ENCODE measurements at places on chromosomes 1 and 21.

DNA sequence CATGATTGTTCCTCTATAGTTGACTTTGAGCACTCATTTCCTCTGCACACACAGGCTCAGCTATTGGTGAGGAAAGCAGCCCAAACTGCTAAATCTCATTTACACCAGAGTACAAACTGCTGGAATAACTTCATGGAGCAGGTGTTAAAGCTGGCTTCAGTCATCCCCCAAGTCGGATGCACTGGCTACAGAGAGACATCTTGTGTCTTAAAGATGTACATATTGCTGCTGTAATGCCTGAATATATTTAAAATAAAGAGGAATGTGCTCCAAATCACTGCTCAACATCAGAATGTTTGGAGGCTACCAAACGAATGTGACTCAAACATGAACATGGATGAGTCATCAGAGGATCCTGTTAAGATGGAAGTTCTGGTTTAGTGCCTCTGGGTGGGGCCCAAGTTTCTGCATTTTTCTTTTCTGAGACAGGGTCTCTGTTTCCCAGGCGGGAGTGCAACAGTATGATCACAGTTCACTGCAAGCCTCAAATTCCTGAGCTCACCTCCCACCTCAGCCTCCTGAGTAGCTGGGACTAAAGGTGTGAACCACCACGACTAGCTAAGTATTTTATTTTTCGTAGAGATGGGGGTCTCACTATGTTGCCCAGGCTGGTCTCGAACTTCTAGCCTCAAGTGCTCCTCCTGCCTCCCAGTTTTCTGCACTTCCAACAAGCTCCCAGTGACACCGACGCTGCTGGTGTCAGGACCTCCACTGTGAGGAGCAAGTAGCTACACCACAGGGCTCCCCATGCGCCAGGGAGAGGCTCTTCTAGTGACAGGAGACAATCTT is 79.0 kb upstream of the KRTAP19-8 start:
- DNase-seq, result peak; percentile 86

DNA sequence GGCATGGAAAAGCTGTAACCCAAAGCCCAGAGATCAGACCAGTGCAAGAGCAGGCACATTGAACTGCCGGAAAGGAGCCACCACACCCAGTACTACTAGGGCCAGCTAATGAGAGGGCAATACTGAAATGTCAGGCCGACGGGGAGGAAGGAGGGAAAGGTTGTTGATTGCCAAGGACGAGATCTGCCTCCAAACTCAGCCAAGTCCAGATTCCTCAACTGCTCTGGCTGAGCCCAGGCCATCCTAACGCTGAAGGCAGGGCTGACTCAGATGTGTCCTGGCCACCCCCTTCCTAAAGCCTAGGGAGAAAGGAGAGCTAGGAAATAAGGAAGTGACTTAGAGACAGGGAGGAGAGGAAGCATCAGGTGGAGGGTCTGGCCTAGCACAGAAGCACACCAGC is 42.1 kb upstream of the IPO9 start:
- DNase-seq, result no peak

- no peak for DNase-seq
Measured at GRCh38 chr21:34565238-34565637, 49.7 kb downstream of the RCAN1 start.

DNA sequence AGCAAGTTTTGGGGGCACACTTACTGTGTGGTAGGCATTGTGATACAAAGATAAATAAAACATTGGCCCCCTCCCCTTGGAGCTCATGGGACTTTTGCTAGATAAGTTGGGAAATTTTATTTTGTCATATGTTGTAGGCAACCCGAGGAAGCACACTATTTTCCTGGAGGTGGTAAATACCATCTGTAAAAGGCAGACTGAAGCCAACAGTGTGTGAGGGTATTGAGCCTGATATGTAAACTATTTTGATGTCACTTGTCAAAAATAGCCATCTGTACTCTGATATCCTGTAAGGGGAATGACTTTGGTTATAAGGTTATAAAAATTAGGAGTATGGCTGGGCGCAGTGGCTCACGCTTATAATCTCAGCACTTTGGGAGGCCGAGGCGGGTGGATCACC is 30.6 kb downstream of the VANGL2 start:
- DNase-seq, result no peak

DNA sequence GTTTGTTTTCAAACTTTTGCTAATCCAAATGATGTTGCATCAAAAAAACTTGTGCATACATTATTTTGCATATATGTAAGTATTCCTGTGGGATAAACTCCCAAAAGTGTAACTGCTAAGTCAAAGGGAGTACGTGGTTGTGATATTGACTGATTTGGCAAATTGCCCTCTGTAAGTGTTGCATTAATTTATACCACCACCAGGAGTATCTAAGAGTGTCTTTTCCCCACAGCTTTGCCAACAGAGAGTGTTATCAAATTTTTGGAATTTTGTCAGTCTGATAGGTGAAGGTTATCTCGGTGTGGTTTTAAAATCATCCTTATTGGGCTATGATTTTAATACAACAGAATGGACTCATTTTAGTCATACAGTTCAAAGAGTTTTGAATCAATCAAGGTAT is 30.1 kb upstream of the PARP1 start:
- DNase-seq, result peak; percentile 22

DNA sequence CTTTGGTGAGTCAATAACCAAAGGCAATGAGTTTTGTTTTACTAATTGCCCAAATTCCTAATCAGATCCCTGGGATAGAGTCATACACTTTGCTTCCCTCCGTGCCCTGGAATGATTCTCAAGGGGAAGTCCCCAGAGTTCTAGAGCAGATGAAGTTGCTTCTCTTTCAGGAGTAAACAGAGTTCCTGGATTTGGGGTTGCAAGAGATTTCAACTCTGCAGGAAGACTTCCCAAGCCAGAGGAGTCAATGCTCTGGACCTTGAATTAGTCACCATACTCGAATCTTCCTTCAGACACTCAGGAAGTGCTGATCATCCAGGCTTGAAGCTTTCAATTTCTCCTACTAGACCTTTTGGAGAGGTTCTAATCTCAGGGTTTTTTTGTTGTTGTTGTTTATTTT is 39.6 kb downstream of the FCER1A start:
- DNase-seq, result peak; percentile 4

GRCh38 chr1:198788561-198789064 is 149.8 kb downstream of the PTPRC start:
- DNase-seq, result peak; percentile 52

DNA sequence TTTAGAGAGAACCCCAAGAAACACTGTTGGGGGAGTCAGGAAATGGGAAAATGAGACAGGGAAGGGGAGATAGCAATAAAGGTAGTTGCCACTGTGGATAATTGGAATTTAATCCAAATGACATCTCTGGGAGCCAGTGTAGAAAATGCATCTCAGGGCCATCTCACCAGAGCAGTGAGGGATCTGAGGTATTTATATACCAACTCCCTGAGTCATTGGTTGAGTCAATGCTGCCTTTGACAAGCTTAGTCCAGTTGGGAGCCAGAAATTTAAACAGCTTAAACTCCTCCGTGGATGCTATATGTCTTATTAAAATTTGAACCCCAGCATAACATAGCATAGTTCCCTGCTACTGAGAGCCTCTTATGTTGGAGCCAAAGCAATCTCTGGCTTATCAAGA is 140.3 kb downstream of the SLC30A10 start:
- peak; percentile 82 for DNase-seq

GRCh38 chr1:210597555-210598134 is 268.9 kb downstream of the HHAT start:
- peak; percentile 74 for DNase-seq

DNA sequence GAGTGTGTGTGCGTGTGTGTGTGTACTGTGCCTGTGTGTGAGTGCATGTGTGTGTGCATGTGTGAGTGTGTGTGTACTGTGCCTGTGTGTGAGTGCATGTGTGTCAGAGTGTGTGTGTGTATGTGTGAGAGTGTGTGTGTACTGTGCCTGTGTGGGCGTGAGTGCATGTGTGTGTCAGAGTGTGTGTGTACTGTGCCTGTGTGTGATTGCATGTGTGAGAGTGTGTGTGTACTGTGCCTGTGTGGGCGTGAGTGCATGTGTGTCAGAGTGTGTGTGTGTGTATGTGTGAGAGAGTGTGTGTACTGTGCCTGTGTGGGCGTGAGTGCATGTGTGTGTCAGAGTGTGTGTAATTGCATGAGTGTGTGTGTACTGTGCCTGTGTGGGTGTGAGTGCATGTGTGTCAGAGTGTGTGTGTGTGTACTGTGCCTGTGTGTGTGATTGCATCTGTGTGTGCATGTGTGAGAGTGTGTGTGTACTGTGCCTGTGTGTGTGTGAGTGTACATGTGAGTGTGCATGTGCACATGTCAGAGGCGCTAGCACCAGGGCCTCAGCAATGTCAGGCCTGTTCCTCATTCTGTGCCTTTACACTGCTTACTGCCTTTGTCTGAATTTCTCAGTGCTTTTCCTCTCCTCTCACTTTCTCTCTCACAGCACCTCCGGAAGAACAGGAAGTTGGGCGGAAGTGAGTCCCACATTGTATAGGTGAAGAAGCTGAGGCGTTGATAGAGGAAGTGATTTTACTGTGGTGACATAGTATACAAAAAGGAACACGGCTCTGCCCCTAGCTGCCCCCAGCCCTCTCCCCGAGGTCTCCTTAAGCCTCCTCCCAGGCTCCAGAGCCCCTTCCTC is 4.9 kb downstream of the SLC5A9 start:
- no peak for DNase-seq

GRCh38 chr21:16570856-16571255 is 841.1 kb downstream of the USP25 start:
- DNase-seq, result peak; percentile 58

DNA sequence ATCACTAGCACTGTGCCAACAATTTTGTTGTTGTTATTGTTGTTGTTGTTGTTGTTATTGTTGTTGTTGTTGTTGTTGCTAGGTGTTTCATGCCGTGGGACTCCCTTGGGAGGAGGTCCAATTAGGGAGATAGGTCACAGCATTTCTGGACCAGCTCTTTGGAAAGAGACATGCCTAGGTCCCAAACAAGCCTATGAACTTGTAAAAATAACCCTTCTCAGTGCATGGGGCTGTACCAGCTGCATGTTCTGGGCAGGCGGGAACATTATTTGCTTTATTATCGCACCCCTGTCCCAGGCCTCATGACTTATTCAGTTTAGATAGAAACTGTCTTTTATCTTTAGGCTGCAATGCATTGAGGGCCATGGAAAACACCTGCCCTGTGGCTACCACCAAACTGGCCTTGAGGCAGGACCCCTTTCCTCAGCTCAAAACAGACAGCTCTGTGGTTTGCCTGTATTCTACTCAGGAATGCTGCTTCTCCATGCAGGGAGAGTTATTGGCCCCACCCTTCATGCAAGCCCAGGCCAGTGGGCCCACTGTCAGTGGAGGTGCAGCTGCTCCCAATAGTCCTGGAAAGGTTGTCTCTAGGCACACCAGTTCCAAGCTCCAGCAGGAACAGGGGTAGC is 386.5 kb upstream of the BRINP3 start:
- no peak for DNase-seq

DNA sequence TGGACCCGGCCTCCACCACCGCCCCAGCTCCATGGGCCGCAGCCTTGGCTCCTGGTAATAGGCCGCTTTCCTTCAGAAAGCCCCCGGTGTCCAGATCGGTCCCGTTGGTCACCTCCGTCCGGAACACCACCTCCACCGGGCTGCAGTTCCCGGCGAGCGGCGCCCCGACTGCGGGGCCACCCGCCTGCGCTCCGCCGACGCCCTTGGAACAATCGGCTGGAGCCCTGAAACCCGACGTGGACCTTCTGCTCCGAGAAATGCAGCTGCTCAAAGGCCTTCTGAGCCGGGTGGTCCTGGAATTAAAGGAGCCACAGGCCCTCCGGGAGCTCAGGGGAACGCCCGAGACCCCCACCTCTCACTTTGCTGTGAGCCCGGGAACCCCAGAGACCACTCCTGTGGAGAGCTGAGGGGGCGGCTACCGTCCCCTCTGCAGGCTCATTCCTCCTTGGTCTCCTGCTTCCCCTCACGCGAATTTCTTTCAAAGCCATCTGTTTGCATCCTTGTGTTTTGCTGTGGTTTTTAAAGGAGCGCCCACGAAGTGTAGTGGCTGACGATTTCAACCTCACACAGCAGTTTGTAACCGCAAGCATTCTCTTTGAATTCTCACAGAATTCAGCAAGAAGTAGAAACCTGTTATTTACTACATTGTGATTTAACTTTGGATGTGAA is 6.0 kb downstream of the FCRLB start:
- DNase-seq, result peak; percentile 90

DNA sequence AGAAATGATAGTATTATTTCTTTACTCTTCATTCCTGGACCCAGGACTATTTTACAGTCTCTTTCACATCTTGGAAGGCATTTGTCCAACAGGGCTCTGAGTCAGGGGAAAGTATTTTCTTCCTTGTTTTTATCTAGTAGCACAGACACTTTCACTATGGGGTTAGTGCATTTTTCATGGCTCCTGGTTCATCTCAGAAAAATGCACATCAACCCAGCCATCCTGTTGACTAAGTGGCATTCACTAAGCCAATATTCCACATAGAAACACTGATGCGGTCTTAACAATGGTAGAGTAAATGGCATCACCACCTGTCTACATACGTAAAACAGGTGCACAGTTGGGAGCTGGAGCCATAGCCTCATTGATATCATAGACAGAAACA is 87.4 kb upstream of the C1orf21 start:
- peak; percentile 92 for DNase-seq

- no peak for DNase-seq
Measured at GRCh38 chr1:52479076-52479475, 73.8 kb downstream of the TUT4 start.

- DNase-seq, result no peak
Measured at GRCh38 chr1:63686696-63687095, 87.1 kb upstream of the ROR1 start.

DNA sequence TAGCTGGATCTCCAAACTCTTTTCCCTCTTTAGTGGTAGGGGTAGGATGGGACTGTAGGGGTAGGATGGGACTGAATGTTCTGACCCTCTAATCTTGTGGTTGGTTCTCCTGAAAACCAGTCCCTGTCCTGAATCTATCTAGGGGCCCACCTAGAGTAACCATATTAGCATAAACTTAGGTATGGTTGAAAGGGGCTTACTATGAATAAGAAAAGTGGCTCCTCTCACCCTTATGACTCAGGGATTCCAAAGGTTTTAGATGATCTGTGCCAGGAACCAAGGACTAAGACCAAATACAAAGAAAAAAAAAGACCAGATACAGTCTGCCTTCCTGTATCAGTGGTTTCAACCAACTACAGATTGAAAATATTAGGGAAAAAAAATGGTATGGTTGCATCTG is 28.9 kb downstream of the RNF2 start:
- DNase-seq, result peak; percentile 63

All from iris pigment epithelial cell (primary cell).